T-helper 2 cell (primary cell): ENCODE measurements at places on chromosomes 5 and 9.

- no peak for DNase-seq
Observed at GRCh38 chr9:120985819-120986222, 59.2 kb upstream of the TRAF1 start.

DNA sequence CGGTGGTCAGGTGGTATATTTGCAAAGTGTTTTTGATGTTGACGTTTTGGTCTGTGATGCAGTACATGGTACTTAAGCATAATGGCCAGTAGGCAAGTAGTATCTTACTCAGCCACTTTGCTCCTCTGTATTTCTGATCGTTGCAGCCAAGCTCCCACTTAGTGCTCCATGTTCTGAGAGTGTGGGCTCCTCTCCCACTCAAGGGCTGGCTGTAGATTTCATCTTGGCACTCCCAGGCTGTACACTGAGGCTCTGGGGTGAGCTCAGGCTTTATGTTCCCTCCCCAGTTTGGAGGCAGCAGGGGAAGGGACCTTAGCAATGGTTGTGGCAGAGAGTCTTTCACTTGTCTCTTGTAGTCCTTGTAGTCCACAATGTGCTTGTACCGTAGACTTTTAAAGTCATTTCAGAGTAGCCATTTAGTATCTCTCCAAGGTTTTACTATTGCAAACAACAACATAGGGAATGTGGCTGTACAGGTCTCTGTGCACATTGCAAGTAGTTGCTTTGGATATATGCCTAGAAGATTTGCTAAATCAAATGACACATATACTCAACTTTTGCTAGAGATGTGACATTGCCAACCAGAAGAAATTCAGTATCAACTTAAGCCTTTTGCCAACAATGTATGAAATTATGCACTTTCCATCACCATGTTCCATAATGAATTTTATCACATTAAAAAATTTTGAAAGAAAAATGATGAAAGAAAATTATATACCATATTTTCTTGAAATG lies 304.3 kb upstream of the CTNND2 start:
- no peak for DNase-seq

- DNase-seq: no peak
Observed at GRCh38 chr5:180098991-180099732, 27.6 kb upstream of the RNF130 start.

DNA sequence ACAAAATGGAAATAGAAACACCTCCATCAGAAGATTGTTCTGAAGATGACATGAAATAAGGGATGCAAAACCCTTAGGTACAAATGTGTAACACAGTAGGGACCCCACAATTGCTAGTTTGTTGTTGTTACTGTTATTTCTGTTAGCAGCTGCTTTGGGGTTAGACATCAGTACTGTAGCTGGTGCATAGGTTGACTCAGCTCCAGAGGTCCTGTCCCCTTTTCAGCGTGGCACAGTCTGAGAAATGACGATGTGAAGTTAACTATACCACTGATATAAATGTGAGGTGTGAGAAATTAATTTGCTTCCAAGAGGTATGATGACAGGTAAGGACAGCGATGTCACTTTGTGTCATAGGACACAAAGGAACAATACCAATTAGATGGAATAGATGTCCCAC lies 384.6 kb upstream of the KLF4 start:
- no peak for DNase-seq

GRCh38 chr9:114994768-114995167 lies 64.4 kb upstream of the TNFSF8 start:
- DNase-seq: no peak

DNA sequence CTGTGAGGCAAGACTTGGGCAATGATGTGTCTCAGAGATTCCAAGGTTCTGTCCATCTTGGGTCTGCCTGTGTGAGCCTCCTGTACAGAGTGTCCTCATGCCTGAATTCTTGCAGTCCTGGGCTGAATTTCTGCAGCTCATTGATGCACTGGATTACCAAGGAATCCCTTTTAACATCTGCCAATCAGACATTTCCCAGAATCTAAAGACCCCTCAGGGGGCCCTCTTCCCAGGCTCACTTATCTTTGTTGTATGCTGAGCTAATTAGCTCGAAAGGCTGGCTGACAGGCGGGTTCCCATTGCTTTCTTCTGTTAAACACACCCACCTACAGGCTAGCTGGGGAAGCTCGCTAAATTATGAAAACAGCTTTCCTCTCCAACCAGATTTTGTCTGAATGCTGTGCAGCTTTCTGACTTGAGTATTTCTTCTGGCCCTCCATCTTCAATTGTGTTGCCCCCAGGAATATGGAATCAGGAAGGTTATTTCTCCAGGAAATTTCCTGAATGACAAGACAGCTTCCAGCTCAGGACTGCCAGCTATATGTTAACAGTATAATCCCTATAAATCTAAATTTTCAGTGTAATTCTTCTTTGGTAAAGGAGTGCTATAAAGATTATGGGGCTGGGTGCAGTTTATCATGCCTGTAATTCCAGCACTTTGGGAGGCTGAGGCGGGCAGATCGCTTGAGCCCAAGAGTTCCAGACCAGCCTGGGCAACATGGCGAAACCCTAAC lies at the start of gene LIX1:
Gene LIX1 (minus strand): TSS at position 91 of the 734 bp plus-strand sequence. CDS start 35 bp downstream, at position 56.
- DNase-seq: no peak

GRCh38 chr5:175393897-175394296 lies 50.1 kb downstream of the DRD1 start:
- DNase-seq: no peak

GRCh38 chr9:114937516-114937915 lies 7.1 kb upstream of the TNFSF8 start:
- DNase-seq: no peak

- no peak for DNase-seq
Observed at GRCh38 chr5:1791176-1791575, 8.5 kb downstream of the MRPL36 start.

- peak; percentile 20 for DNase-seq
Observed at GRCh38 chr5:150789943-150790611, 11.5 kb downstream of the SMIM3 start.

GRCh38 chr5:133333326-133334150 lies 278.8 kb downstream of the FSTL4 start:
- no peak for DNase-seq

- peak; percentile 55 for DNase-seq
Observed at GRCh38 chr9:304519-305185, 90.0 kb downstream of the DOCK8 start.

DNA sequence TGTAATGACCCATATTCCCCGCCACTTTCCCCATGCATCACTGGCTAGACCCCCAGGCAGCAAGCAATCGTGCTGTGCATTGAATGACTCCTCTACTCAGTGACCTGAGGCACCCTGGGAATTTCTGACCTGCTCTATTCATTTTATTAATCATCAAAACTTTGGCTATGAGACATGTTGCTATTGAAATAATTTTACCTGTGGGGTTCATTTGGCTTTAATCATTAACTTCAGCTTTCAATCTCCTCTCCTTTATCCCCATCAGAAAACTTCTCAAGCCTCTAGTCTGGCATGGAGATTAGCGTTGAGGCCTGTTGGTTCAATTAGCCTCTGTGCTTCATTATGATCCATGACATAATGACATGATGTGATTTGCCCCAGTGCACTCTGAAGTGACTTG lies 429.0 kb downstream of the ZNF608 start:
- no peak for DNase-seq

- no peak for DNase-seq
Observed at GRCh38 chr5:168790002-168790635, 211.0 kb upstream of the PANK3 start.

- no peak for DNase-seq
Observed at GRCh38 chr5:99600952-99601351, 672.1 kb upstream of the CHD1 start.

DNA sequence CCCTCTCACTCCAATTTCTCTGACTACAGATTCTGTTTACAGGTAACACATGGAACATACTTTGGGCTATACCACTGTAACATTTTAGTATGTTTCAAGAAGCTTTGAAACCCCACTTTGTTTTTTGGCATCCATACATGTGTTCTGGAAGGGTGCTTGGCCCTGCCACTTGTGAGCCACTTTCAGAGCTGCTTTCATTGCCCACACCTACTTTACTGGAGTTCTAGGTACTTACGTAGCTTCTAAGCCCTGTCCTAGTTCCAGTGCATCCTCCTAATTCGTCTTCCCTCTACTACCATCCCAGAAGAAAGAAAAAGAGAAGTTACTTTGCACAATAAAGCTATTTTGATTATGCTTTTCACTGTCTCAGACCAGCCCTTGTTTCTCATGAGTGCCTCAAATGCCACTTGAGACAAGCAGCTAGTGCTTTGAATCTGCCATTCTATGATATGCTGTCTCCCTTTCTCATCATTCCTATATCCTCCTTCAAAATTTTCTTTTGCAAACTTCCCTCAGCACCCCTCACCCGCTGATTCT lies 26.5 kb upstream of the C5orf47 start:
- DNase-seq: no peak

DNA sequence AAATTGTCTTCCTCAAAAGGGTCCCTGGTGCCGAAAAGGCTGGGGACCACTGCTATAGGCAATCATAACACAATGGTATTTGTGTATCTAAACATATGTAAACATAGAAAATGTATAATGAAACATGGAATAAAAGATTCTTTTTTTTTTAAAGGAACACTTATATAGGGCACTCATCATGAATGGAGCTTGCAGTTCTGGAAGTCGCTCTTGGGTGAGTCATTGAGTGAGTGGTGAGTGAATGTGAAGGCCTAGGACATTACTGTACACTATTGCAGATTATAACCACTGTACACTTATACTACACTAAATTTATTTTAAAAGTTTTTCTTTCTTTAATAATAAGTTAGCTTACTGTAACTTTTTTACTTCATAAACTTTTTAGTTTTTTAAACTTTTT lies 176.4 kb downstream of the ARRDC3 start:
- DNase-seq: no peak

- no peak for DNase-seq
Observed at GRCh38 chr5:154518438-154518867, 40.4 kb upstream of the HAND1 start.

- DNase-seq: no peak
Observed at GRCh38 chr5:65623482-65623881, 651 bp downstream of the TRIM23 start.

DNA sequence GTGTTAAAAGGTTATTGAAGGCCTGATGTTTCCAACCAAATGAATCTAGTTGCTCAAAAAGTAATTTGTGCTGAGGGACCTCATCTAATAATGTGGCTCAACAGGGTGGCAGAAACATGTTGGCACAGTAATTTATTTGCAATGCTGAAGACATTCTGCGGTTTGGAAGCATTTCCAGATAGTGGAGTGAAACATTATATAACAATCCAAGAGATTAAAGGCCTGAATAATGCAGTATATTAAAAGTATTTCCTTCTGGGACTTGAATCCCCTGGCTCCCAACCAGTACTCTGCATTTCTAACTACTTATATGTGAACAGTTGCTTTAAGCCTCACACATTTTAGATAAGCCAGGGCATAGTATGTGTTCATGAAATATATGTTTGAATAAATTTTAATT lies 25.9 kb upstream of the ALDH1A1 start:
- DNase-seq: no peak

DNA sequence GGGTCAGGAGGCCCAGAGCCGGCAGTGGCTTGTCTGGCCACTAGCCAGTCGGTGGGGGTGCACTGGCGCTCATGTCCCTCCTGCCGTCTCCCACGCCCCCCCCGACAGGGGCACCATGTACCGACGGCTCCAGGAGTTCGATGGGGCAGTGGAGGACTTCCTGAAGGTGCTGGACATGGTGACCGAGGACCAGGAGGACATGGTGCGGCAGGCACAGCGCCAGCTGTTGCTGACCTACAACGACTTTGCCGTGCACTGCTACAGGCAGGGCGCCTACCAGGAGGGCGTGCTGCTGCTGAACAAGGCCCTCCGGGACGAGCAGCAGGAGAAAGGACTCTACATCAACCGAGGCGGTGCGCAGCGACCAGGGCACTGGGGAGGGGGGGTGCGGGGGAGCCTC lies 8.1 kb downstream of the TTC16 start:
- DNase-seq: no peak
